ENCODE measurements at places on chromosomes 3 and 15.

DNA sequence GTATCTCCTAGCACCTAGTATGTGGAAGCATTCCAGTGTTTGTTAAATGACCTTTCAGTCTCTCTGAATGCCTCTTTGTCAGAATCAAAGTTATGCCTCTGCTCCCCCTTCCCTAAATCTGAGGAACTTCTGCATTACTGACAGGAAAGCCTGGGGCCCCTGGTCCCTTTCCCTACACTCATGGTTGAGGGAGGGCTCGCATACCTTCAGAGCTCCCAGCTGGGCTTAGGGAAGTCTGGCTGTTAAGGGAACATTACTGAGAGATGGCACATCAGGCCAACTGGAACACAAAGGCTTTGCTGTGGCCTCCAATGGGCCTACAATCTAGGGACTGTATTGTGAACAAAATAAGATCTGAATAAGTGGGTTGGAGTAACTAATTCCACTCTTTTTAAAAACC is 10.3 kb downstream of the PKM start:
- no peak for DNase-seq

DNA sequence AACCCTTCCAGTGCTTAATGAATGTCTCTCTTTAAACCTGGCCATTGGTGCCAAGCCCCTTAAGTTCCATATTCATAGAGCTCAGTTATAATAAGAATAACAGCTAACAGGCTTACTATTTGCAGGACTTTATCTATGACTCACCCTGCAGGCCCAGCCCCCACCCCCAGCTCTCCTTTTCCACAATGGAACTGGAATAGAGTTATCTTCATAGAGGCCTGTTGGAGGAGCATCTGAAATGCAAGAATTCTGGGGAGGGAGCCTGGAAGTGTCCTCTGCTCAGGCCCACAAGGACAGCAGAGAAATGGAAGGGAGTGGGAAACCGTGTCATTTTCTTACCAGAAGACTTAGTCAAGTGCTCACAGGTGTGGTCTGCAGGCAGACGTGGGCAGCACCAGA is 52.8 kb downstream of the SEMA5B start:
- DNase-seq = no peak

- DNase-seq = no peak
These were observed 30.2 kb downstream of the SEMA7A start for GRCh38 chr15:74403588-74403919.

DNA sequence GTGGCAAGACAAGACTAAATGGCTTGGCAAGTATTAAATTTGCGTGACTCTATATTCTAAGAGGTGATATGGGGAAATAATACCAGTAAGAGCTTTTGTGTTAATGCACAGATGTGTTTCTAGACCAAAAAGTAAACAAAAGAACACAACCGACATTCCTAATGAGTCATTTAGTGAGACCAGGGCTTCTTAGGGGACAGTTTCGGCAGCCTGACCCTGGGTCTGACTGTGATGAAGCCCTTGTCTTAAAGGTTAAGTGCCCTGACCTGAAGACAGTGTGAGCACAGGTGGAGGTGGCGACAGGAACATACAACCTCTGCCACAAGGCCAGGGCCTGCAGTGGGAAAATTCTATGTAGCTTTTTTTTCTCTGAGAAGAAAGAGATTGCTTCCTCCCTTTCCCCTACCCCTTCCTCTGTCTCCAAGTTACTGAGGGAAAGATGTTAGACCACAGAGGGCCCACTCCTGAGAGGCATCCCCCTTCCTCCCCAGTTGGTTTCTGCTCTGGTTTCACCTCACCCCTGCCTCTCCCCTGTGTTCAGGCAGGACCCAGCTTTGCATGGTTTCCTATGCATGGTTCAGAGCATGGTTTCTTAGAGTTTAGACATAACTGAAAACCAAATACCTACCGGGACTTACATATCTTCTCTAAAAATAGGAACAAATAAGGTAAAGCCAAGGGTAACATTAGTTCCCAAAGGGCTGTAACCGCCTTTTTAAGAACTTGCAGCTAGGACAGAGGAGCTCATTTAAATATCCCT is 24.8 kb upstream of the CMTM7 start:
- DNase-seq = no peak

DNA sequence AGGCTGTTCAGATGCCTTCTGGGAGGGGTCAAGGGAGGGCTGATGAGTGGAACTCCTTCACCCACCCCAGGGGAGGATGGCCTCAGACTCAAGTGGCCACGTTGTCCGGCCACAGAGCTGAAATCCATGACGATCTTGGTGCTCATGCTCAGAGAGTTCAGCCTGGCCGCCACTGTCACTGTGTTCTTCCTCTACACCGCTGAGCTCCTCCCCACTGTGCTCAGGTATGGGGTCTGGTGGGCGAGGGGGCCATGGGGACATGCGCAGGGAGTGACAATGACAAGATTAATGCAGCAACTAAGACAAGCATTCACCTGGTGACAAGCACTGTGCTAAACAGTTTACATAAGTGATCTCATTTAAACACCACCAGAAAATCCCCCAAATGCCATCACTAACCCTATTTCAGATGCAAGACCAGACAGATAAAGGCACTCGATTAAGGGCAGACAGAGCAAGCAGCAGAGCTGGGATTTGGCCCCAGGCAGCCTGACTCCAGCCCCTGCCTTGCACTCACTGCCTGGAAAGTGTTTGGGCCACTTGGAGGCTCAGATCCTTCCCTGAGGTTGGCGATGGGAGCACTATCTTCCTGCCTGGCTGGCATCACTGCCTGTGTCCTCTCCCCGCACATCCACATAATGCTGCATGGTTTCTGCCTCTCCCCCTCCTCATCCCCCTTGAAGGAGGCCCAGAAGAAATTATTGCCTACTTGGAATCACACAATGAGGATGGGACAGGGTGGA is 30.9 kb upstream of the XYLB start:
- DNase-seq = no peak

GRCh38 chr3:174355505-174355904 is 503.6 kb upstream of the NAALADL2 start:
- DNase-seq = peak; percentile 54

DNA sequence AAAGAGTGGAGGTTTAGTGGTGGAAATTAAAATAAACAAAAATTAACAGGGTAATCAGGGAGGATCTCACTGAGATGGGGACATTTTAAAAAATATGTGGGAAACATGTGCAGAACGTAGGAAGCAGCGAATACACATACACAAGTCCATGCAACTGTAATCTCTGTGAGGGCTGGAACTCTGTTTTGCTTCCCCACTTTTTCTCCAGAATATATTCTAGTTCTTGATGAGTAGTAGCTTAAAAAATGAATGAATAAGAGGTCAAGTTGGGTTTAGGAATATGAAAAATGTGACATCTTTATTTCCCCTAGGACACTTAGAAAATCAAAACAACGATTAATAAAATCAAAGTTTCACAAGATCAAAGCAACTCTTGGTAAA is 312.2 kb upstream of the ZNF717 start:
- no peak for DNase-seq
